ENCODE measurements at places on chromosomes 5 and 9.

GRCh38 chr5:160467555-160468362 is 46.1 kb downstream of the PTTG1 start:
- DNase-seq: peak; percentile 30

GRCh38 chr5:55071413-55071812 is 31.0 kb upstream of the GZMA start:
- no peak for DNase-seq

DNA sequence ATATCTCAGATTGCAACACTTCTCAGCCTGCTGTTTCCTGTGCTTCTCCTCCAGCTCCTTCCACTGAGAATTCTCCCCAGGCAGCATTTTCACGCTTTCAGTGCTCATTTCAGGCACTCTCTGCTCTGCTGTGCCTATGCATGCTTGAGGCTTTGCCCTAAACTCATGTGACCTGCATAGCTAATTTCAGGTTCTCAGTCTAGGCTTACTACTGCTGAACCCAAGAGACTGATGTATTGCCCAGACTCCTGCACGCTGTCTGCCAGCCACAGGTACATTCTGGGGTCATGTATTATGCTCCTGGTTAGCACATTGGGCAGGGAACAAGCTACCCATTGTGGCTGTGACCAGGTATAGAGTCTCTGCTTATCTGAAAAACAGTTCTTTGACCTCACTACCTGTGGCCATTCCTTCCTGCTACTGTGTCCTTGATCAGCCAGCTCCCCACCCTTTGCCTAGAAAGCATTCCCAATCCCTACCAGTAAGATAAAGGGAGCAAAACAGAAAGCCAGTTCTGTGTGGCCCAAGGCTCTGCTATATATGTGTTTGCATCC is 34.7 kb downstream of the PIP5K1B start:
- no peak for DNase-seq

GRCh38 chr5:146238973-146239372 is 35.6 kb downstream of the RBM27 start:
- no peak for DNase-seq

DNA sequence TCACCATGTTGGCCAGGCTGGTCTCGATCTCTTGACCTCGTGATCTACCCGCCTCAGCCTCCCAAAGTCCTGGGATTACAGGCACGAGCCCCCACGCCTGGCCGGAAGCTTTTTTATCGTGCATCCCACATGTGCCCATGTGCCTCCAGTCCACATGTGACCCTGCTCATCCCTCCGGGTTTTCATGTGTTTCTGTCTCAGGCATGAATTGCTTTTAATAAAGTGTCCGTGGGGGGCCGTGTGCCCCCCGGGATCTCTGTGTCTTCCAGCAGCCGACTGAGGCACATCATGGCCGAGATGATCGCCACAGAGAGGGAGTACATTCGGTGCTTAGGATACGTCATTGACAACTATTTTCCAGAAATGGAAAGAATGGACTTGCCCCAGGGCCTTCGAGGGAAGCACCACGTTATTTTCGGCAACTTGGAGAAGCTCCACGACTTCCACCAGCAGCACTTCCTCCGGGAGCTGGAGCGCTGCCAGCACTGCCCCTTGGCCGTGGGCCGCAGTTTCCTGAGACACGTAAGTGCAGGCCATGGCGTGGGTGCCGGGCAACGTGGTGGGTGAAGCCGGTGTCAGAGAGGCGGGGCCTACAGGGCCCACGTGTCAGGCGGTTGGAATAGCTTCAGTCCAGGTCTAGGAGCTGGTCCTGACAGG is 22.1 kb upstream of the LRRC14B start:
- no peak for DNase-seq

GRCh38 chr5:98173334-98173733 is 600.1 kb upstream of the RGMB start:
- DNase-seq: no peak

GRCh38 chr5:180605554-180606214 is 14.4 kb upstream of the SCGB3A1 start:
- DNase-seq: peak; percentile 7

GRCh38 chr9:30075451-30076199 is 2308.8 kb upstream of the ACO1 start:
- no peak for DNase-seq

GRCh38 chr9:111868475-111868874 is 28.1 kb upstream of the UGCG start:
- DNase-seq: no peak

GRCh38 chr5:1325191-1325741 is 19.6 kb downstream of the CLPTM1L start:
- DNase-seq: no peak

- DNase-seq: no peak
These were observed 103.1 kb downstream of the KIF4B start for GRCh38 chr5:155116456-155117251.

DNA sequence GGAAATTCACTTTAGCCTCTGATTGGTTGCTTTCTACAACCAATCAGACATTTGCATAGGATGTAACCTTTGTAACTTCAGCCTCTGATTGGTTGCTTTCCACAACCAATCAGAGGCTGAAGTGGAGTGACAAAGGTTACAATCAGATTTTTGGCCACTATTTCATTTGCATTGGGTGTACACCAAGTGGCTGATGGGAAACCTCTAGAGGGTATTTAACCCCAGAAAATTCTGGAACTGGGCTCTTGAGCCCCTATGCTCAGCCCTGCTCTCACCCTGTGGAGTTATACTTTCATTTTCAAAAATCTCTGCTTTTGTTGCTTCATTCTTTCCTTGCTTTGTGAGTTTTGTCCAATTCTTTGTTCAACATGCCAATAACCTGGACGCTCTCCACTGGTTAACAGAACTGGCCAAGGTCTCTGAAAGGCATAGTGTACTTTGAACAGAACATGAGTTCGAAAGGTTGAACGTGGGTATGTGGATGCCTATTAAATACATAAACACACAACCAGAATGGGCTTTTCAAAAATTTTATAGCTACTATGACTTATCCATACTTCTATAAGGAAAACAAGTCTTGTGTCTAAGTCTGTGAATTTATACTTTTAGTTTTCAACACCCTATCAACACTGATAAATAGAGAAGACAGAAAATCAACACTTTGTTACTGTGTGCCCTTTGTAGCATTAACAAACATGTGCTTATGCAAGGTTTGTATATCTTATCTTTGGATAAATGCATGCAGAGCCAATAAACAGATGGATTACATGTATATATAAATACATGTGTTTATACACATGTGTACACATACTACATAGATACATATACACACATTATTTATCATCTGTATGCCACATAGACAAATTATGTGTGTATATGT is 568.1 kb downstream of the CTNND2 start:
- no peak for DNase-seq

GRCh38 chr5:147507480-147508126 is 2.3 kb downstream of the DPYSL3 start:
- no peak for DNase-seq

DNA sequence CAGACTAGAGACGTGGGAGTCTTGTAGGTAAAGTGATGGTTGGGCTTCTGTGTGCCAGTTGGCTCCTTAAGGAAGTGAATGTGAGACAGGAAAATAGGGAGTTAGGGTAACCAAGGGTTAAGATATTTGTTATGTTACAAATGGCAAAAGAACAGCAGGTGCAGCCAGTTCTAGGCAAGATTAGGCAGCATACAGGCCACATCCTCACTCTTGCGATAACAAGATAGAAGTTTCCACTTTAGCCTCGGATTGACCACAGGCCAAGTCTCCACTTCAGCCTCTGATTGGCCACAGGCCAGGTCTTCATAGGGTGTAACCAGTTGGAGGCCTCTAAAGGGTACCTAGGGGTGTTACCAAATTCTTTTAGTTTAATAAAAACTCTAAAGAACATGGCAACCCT is 54.6 kb upstream of the ABCA1 start:
- no peak for DNase-seq

- DNase-seq: no peak
These were observed 118.8 kb downstream of the GALNT10 start for GRCh38 chr5:154309371-154309745.

DNA sequence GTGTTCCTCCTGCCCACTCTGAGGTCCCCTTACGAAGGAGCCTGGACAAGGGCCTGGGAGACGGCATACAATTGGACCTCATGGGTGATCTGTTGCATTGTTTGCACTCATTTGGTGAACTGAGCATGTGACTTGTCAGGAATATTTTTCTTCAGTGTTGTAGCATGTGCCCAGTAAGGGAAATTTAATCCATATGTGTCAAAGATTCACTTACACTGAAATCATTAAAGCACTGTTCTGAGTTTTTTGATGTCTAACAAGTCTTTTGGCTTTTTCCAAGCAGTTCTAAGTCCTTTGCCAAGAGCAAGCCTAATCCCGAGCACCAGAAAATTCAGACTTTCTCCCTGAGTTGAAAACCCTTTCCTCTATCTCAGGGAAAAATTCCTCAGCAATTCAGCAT is 61.6 kb upstream of the RPS23 start:
- DNase-seq: no peak

- no peak for DNase-seq
These were observed 120.8 kb upstream of the MTAP start for GRCh38 chr9:21681641-21682040.

DNA sequence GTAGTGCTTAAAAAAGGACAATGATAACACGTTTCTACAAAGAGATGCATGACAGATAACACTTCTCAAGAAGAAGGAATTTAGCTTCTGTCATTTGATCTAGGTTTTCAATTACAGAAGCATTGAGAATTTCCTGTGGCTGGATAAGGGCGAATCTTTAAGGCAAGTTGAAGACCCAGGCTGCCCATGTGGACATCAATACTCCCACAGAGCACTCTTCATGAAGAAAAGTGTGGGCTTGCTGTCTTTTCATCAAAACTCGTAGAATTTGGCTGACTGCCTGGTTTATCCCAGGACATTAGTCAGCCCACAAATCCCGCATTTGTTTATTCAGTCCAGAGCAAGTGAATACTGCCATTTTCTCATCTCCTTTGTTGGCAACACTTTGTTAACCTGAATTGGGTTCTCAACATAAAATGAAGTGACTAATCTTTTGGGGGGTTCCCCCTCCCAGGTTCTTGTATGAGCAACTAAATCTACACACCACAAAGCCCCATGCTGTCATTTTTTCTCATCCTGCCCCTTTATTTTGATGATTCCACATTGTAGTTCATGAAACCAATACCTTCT is 43.4 kb upstream of the CDKN2B start:
- DNase-seq: no peak

DNA sequence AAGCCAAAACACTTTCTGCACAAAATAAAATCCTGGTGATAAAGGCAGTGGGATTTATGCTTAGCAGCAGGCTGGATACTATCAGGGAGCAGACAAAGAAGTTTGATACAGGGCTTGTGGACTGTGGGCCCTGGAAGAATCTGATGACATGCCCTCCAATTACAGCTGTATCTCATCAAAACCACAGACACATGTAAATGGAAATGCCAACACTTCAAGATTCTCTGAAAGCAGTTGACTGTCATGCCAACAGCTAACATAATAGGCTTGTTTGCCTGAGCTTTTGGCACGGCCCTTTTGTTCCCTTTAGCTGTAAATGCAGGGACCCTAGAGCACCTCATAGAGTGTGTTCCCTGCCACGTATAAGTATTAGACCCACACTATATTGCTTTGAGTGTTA is 114.4 kb downstream of the STK32A start:
- DNase-seq: no peak

- DNase-seq: no peak
These were observed 17.9 kb upstream of the TNIP1 start for GRCh38 chr5:151098768-151099121.

DNA sequence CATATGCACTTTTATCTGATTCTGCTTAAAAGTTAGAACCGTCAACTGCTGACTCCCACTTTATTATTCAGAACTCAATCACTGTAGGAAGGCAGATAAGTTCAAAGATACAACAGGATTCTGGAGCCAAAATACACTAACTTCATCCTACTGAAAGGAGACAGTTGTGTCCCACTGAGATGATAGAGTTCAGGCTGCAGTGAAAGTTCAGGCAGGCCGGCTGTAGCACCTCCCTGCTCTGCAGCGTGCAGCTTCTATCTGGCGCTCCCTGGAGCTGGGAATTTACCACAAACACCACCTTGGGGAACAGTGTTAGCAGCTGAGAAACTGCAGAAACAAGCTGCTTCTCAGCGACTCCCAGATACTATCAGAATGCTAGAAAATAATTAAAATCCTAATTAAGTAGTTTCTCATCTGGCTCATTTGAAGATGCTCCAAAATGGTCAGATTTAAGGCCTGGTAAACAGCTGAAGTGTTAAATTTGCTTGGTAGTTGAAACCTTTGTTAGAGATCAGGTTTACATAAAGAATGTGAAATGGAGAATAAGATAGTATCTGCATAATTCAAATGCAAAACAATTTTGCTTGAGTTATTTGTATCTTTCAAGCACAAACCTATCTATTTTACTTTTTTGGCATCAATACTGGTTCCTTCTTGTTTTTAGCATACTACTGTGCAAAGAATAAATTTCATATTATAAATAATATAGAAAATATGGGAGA is 52.3 kb upstream of the CNTLN start:
- DNase-seq: no peak

All from stimulated activated CD4-positive, alpha-beta T cell treated with anti-CD3 and anti-CD28 coated beads, Interleukin-1b, Interleukin-23, amount 100 ng/mL, for 1 hour (primary cell).